ENCODE measurements at places on chromosomes 5 and 9.

GRCh38 chr5:159749146-159749545, 167.1 kb upstream of the ADRA1B start:
- DNase-seq, result no peak

GRCh38 chr9:109401169-109401989, 80.5 kb upstream of the EPB41L4B start:
- peak; percentile 25 for DNase-seq

DNA sequence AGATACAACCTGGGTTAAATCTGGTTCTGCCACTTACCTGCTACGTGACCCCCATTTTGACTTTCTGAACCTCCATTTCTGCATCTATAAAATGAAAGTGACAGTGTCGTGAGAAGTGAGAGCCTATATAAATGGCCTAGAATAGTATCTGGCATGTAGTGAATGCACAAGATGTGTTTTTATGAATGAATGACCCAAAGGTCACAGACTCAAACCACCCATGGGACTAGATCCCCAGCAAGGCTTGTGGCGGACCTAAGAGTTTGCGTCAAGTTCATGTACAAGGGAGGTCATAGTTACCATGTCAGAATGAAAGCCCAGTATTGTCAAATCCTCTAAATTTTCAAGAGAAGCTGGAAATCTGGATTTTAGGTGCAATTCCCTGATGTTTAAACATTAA, 11.2 kb upstream of the SETD9 start:
- DNase-seq, result no peak

DNA sequence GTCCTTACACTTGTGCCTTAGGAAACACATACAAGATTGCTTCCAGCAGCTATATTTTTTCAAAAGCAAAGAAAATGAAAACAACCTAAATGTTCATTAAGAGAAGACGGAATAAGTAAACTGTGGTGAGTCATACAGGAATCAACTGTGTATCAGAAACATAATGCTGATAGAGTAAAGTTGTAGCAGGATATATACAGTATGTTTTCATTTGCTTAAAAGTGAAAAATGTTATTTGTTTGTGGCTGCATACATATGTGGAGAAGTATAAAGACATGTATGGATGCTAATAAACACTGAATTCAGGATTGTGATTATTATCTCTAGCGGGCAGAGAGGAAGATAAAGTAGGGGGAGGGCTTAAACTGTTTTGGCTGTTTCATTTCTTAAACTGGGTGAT, 8.3 kb downstream of the DCTN4 start:
- no peak for DNase-seq

- DNase-seq, result no peak
These were observed 103.4 kb downstream of the DOCK2 start for GRCh38 chr5:169740435-169740834.

- DNase-seq, result no peak
These were observed 142.7 kb downstream of the PRKACG start for GRCh38 chr9:68871236-68871635.

DNA sequence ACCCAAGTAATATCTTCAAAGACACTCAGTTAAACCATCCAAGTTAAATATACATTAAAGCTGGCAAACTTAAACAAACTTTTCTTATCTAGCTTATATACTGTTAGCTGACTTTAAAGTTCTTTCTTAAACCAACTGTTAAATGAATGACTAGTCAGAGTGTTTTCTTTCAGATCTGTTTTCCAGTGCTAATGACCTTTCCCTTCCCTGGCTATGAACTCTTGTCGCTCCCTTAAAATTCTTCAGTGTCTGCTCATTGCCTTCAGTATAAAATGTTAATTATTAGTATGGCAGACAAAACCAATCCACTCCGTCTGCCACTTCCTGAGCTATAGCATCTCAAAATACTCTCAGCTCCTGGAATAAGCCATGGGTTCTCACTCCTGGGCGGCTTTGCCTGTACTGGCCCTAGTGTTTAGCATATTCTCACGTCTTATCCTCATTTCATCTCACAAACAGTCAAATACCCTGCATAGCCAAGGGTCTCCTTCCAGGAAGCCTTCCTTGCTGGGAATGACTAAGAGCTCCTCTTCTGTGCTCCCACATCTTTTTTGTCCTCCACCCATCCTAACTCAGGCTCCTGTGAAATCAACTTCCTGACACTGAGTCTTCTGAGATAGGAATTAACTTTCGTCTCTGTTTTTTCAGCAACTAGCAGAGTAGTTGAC, 87.7 kb downstream of the VCAN start:
- DNase-seq, result no peak

DNA sequence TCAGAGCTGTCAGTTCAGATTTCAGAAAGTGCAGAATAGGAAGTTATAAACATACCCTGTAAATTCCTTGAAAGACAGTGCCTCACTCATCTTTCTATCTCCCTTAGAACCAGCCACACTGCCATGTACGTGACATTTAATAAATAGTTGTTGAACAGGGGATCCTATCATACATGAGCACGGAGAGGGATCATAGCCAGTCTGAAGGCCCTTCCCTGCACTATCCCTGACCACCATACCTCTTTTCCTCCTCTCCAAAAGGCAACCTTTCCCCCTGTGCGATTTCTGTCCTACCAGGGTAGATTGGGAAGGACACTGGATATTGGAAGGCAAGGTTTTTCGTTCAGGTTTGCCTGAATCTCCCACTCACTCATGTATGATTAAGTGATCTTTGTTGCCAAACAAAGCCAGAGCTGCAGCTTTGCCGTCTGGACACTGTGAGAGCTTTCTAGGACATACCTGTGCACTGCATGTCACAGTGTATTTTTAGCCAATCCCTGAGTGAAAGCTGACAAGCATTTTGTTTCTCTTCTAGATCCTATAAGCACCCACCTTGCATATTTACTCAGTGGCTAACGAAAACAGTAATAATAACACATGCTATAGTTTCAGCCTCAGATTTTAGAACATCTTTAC, 986.5 kb upstream of the WWC1 start:
- DNase-seq, result no peak

DNA sequence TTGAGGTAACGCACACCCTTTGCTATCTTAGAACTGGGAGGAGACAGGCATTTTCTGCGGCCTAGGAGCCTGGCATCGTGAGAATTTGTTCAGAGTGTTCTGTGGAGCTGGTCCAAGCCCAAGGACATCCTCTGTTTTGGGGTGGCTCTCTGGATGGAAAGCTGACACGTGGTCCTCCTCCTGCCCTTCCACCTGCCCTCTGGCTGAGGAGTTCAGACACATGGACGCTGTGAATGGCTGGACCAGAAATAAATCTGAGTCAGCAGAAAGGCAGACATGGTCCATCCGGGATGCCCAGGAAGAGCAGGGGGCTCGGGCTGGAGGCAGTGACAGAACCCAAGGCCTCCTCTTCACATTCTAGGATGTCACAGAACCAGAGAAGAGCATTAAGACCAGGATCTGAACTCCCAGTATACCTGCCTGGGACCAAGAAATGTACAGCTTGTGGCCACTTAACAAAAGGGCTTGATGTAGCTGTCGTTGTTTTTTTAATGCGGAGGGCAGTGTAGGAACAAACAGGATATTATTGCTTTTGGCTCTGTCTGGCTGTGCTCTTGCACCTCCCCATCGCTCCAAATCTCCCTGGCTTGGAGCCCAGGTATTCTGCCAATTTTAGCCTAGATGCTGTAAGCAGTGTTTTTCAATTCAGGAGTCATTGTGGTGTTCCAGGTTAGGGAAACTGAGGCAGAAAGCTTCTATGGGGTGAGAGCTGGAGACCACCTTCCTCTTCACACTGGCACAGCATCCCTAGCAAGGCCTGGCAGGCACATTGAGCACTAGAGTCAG, 2.4 kb downstream of the CKMT2 start:
- no peak for DNase-seq

- DNase-seq, result no peak
These were observed 101.5 kb upstream of the RAI14 start for GRCh38 chr5:34554641-34555040.

GRCh38 chr5:178398901-178399700, 166.5 kb upstream of the PHYKPL start:
- DNase-seq, result no peak

DNA sequence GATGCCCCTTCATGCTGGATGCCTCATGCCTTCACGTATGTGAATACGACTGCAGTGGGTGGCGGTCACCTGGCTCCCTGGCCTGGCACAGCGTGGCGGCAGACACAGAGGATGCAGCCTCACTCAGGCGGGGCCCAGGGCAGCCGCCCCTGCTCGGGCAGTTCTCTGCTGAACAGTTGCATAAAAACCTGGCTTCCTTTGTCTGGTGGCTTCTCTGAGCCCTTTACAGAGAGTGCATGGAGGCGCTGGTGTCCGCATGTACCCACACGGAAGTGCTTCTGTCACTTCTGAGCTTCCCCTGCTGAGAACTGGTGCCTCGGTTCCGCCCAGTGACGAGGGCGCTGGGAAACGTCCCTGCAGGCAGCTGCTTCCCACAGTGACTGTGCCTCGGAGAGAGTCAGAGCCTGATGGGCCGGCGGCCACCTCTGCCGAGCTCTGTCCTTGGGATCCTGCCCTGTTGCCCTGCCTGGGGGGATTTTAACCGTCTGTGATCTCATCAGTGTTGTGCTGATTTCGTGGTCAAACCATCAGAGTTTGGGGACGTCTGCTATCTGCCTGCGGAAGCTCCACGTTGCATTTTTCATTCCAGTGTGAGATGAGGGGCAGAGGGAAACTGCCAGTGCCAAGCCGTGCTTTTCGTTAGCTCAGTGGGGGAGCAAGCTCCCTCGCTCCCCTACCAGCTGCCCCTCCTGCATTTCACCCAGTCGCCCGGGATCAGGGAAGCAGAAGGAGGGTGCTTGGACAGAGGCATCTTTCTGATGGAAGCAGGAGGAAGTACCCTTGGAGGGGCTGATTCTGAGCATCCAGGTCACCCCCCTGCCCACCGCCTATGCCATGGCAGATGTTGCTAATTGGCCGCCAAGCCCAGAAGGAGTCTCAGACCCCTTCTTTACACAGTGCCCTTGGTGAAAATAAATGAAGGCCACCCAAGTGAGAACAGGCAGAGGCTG, 153.0 kb upstream of the COL5A1 start:
- DNase-seq, result no peak

DNA sequence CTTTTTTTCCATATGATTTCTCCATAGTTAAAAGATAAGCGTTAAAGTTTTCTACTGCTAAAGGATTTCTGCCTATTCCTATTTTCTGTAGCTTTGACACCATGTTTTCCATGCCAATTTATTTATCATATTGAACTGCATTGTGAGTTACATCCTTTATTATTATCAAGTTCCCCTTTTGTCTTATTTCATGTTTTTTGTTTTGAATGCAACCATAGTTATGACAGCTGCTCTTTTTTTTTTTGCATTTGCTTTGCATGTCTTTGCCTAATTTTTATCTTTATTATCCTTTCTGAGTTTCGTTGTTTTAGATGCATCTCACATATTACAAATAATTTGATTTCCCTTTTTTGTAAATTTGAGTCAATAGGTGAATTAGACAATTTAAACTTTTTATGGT, 161.5 kb downstream of the DEPDC1B start:
- DNase-seq, result no peak

DNA sequence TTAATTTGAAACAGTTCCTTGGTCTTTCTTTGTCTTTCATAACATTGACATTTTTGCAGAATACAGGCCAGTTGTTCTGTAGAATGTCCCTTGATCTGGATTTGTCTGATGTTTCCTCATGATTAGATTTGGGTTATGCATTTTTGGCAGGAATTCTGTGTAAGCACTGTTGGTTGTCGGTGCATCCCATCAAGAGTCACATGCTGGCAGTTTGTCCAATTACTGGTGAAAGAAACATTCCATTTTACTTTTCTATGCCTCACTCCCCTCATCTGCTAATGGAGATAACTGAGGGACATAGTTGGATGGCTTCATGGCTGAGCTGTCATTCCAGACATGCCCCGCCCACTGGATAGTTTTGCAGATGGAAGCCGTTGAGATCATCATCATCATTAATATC, 7.6 kb upstream of the ZNF618 start:
- DNase-seq, result no peak

GRCh38 chr9:104750185-104750767, 2.8 kb downstream of the NIPSNAP3A start:
- DNase-seq, result no peak

GRCh38 chr9:120974921-120975320, 48.3 kb upstream of the TRAF1 start:
- peak; percentile 20 for DNase-seq

DNA sequence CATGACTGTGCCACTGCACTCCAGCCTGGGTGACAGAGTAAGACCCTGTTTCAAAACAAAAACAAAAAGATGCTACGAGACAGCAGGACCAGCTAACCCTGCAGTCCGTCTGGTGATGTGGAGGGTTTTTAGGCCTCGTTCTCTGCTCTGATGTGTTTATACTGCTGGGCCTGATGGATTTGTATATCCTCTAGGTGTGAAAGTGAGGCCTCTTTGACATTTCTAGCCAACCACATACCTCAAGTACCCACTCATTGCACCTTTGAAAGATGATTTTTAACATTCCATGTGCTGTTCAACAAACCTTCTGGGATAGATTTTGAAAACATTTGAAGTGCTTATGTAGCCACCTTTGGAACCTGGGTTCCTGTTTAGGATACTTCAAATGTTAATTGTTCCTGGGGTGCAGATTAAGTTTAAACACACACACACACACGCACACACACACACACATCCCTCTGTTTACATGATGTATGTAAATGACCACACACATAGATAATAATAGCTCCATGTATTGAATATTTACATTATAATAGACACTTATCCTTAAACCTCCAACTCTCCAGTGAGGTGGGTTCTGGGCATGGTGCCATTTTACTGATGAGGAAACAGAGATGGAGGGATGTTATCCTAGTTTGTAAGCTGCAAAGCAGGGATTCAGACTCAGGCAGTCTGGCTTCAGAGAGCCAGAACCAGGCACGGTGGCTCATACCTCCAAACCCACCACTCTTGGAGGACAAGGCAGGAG, 48.8 kb upstream of the GOLPH3 start:
- no peak for DNase-seq

DNA sequence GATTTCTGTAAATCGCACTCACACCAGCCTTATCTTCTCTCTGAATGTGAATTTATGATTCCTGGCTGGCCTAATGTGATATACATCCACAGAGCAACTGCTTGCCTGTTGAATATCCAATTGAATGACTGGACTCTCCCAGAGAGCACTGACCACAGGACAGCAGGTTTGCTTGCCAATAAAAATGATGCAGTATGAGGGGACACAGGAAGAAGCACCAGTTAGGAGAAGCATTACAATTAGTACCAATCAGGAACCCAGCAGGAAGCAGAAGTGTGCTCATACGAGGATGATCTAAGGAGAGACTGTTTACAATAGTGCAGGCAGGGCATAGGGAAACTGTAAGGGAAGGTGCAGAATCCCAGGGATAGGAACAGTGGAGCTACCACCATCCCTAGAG, 127.2 kb upstream of the ZNF366 start:
- DNase-seq, result no peak

- no peak for DNase-seq
These were observed 259.1 kb downstream of the TMEM167A start for GRCh38 chr5:82817897-82818676.

DNA sequence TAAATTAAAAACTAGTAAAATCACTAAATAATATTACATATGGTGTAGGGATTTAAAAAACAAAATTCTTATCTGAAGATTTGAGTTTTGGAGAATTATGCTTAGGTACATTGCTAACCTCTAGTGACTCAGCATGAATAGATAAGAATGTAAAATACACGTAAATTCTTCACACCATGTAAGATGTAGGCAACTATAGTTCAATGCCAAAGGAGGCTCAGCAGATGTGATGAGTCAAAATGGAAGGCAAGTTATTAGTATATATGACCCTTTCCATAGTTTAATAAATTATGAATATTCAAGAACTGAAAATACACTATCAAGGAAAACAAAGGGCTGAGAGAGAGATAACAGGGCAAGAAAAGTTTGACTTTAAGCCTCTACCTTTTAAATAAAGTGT, 79.0 kb downstream of the MRPS30 start:
- DNase-seq, result no peak

Measured in AML-193 (cell line).